ENCODE measurements at places on chromosomes 16 and 17. TPM values are rescaled to one million over a fixed set of nuclear protein-coding genes. Genes with fewer than 3 reads are reported as not detected.

DNA sequence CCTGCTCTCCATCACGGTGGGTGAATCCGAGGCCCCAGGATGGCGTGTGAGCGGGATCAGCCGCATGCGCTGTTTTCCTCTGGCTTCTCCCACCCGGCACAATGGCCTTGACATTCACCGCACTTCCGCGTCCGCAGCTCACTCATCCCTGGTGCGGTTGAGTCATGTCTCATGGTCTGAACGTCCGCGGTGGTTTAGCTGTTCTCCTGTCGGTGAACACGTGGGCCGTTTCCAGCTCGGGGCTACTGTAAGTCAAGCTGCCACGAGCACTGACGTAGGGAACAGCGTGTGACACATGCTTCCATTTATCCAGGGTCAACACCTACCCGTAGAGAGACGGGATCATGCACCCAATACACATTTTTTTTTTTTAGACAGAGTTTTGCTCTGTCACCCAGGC, 15.3 kb upstream of the CACNA1H start:
- H3K27ac ChIP-seq, result peak overlapping the region; percentile 70
- no peak for DNase-seq
- no peaks in the 10 kb centered on the region for H3K27me3 ChIP-seq

DNA sequence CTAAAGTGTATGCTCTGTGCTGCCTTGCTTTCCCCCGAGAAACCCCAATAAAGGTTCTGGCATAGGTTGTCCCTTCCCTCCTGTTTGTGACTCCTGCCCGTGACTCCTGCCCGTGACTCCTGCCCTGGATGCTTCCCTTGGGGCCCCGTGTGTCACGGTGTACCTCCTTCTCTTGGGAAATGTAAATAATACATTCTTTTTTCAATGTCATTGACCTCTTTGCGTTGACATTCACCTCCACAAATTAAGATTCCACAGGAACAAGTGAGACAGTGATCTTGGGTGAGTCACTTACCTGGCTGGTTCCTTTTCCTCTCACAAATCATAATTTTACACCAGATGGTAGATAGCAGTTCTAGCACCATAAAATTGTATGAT, 632 bp downstream of the CCL15 start:
- no peak for DNase-seq
- no peak overlapping the region for H3K27ac ChIP-seq
- peaks cover 3% of the 10 kb centered on the region for H3K27me3 ChIP-seq
- peaks cover 8% of the 10 kb centered on the region for H3K4me1 ChIP-seq
- no peak overlapping the region for H3K4me3 ChIP-seq

DNA sequence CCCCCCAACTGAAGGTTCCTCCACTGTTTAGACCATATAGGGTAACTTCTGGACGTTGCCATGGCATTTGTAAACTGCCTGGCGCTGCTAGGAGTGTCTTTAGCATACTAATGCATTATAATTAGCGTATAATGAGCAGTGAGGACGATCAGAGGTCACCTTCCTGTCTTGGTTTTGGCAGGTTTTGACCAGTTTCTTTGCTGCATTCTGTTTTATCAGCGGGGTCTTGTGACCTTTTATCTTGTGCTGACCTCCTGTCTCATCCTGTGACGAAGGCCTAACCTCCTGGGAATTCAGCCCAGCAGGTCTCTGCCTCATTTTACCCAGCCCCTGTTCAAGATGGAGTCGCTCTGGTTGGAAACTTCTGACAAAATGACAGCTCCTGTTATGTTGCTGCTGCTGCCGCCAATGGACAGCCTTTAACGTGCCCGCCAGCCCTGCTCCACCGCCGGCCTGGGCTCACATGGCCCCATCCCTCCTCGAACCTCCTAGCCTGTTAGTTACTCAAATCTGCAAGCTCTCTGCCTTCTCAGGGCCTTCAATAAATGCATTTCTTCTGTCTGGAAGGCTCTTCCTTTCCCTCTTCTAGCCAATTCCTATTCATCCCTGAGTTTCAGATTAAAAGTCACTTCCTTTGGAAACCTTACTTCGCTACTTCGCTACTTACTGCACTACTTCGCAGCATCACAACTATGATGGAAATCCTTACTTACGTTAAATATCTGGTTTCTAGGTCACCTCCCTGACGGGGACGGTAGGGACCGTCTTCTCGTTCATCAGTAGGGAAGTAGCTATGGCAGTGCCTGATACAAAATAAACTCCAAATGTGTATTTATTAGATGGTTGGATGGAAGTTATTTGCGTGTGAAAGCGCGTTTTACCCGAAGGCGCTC, 640 bp upstream of the NAGLU start:
- H3K4me3 ChIP-seq, result peak overlapping the region; percentile 73
- H3K27me3 ChIP-seq, result peaks cover 27% of the 10 kb centered on the region
- peaks cover 3% of the 10 kb centered on the region for H3K36me3 ChIP-seq
- H3K4me1 ChIP-seq, result peaks cover 31% of the 10 kb centered on the region

GRCh38 chr16:78252757-78253156, 153.3 kb downstream of the WWOX start:
- H3K27me3 ChIP-seq, result no peaks in the 10 kb centered on the region
- DNase-seq, result no peak
- no peaks in the 10 kb centered on the region for H3K36me3 ChIP-seq
- no peak overlapping the region for H3K27ac ChIP-seq

GRCh38 chr17:28570716-28571360, 486 bp downstream of the PIGS start:
- peak; percentile 55 for DNase-seq
- H3K27me3 ChIP-seq, result peaks cover 3% of the 10 kb centered on the region
- peaks cover 16% of the 10 kb centered on the region for H3K4me1 ChIP-seq
- peak overlapping the region; percentile 87 for H3K27ac ChIP-seq

DNA sequence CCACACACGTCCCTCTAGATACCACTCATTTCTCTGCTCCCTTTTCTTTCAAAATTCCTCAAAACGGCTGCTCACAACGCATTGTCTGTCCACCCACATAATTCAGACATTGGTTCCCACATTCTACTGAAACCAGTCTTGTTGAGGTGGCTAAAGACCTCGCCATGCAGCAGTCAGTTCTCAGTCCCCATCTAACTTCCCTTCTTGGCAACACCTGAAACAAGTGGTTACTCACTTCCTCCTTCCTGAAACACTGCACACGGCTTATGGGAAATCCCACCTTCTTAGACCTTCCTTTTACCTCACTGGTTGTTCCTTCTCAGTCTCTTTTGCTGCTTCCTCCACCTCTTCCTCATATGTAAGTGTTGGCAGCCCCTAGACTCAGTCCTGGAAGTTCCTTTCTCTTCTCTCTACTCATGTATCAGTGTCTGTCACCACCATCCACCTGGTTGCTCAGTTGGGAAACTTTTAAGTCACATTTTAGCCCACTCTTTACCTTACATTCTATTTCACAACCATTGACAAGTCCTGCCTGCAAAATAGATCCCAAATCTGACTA, 277.1 kb downstream of the CEP112 start:
- peaks cover 12% of the 10 kb centered on the region for H3K4me1 ChIP-seq
- no peaks in the 10 kb centered on the region for H3K27me3 ChIP-seq
- DNase-seq, result no peak
- no peak overlapping the region for H3K27ac ChIP-seq
- H3K4me3 ChIP-seq, result no peak overlapping the region
- H3K36me3 ChIP-seq, result no peaks in the 10 kb centered on the region

- peaks cover 46% of the 10 kb centered on the region for H3K27me3 ChIP-seq
- no peak overlapping the region for H3K4me3 ChIP-seq
- DNase-seq, result no peak
- H3K36me3 ChIP-seq, result no peaks in the 10 kb centered on the region
- peaks cover 11% of the 10 kb centered on the region for H3K4me1 ChIP-seq
- no peak overlapping the region for H3K27ac ChIP-seq
Observed at GRCh38 chr16:77430787-77431585, 3.8 kb downstream of the ADAMTS18 start.

DNA sequence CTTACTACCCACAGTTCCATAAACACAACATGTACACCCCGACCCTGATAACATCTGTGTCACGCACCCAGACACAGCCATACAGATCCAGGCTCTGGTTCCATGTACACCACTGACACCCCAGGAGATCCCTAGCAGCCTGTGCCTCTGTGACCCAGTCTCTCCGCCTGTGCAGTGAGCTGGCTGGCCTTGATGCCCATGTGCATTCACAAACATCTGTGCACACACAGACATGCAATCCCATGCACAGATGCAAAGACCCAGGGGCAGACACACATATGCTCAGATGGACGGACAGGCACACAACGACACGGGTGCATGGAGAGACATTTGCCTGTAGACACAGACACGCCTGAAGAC, 4.1 kb downstream of the CCDC102A start:
- peak overlapping the region; percentile 16 for H3K27ac ChIP-seq
- peak; percentile 6 for DNase-seq
- H3K36me3 ChIP-seq, result no peaks in the 10 kb centered on the region
- H3K4me3 ChIP-seq, result 0 out of 2 replicates have a peak overlapping the region, but pooled peaks have one; percentile 3
- H3K4me1 ChIP-seq, result peaks cover 65% of the 10 kb centered on the region
- peaks cover 22% of the 10 kb centered on the region for H3K27me3 ChIP-seq

GRCh38 chr17:15274017-15274416, 8.9 kb upstream of the PMP22 start:
- H3K36me3 ChIP-seq, result peaks cover 9% of the 10 kb centered on the region
- H3K4me1 ChIP-seq, result peaks cover 9% of the 10 kb centered on the region
- no peak for DNase-seq
- no peak overlapping the region for H3K27ac ChIP-seq
- peaks cover 9% of the 10 kb centered on the region for H3K27me3 ChIP-seq
- H3K4me3 ChIP-seq, result no peak overlapping the region

GRCh38 chr17:81156866-81157805, 8.2 kb upstream of the PVALEF start:
- H3K36me3 ChIP-seq, result no peaks in the 10 kb centered on the region
- no peak for DNase-seq
- no peaks in the 10 kb centered on the region for H3K4me1 ChIP-seq
- no peak overlapping the region for H3K27ac ChIP-seq

- no peak overlapping the region for H3K27ac ChIP-seq
- H3K4me1 ChIP-seq, result peaks cover 6% of the 10 kb centered on the region
- no peaks in the 10 kb centered on the region for H3K27me3 ChIP-seq
- no peak overlapping the region for H3K4me3 ChIP-seq
- DNase-seq, result no peak
Observed at GRCh38 chr16:72753881-72754280, 294.0 kb downstream of the ZFHX3 start.

DNA sequence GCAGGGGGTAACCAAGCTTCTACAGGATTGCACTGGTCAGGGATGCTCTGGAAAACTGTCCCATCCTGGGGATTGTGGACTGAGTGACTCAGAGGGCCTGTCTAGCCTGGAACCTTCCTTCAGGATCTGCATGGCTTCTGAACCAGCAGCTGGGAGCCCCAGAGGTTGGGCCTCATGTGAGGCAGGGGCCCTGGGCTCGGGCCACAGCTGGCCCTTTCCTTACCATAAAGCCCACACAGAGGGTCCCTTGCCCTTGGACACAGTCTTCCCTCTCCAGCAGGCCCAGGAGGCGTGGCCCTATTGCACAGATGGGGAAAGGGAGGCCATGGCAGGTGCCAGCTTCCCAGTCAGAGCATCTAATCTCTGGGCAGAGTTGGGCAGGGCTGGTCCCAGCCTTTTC, 30.5 kb downstream of the ADCY7 start:
- no peak overlapping the region for H3K4me3 ChIP-seq
- peaks cover 5% of the 10 kb centered on the region for H3K4me1 ChIP-seq
- DNase-seq, result no peak

GRCh38 chr17:68455901-68456338, 1.4 kb downstream of the WIPI1 start:
- peak overlapping the region; percentile 95 for H3K4me3 ChIP-seq
- peak overlapping the region; percentile 93 for H3K27ac ChIP-seq
- peaks cover 4% of the 10 kb centered on the region for H3K36me3 ChIP-seq
- peaks cover 50% of the 10 kb centered on the region for H3K4me1 ChIP-seq
- peaks cover 7% of the 10 kb centered on the region for H3K27me3 ChIP-seq
- DNase-seq, result no peak

- H3K36me3 ChIP-seq, result peaks cover 2% of the 10 kb centered on the region
- no peak for DNase-seq
- H3K27me3 ChIP-seq, result no peaks in the 10 kb centered on the region
- H3K4me3 ChIP-seq, result no peak overlapping the region
Observed at GRCh38 chr16:69179328-69180010, 7.5 kb upstream of the SNTB2 start.

DNA sequence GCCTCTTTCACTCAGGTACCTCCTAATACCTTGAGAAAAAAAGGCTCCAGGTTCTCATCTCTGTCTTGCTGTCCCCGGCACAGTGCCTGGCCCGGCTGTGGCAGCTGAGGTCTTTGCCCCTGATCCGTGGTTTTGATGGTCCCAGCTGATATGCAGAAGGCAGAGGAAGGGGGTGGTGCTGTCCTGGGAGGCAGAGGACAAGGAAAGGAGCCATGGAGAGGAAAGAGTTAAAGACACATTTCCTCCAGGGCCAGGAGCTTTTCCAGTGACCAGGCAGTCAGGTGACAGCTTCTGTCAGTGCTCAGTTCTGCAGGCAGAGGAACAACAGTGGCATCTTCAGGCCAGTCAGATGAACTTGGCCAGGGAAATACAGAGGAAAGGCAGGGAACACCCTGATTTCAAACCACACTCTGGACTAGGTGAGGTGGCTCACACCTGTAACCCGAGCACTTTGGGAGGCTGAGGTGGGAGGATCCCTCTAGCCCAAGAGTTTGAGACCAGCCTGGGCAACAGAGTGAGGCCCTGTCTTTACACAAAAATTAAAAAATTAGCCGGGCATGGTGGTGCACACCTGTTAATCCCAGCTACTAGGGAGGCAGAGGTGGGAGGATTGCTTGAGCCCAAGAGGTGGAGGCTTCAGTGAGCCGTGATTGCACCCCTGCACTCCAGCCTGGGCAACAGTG, 3.3 kb upstream of the COG1 start:
- peak; percentile 50 for DNase-seq
- H3K36me3 ChIP-seq, result no peaks in the 10 kb centered on the region
- H3K27me3 ChIP-seq, result no peaks in the 10 kb centered on the region
- no peak overlapping the region for H3K4me3 ChIP-seq
- peaks cover 19% of the 10 kb centered on the region for H3K4me1 ChIP-seq

DNA sequence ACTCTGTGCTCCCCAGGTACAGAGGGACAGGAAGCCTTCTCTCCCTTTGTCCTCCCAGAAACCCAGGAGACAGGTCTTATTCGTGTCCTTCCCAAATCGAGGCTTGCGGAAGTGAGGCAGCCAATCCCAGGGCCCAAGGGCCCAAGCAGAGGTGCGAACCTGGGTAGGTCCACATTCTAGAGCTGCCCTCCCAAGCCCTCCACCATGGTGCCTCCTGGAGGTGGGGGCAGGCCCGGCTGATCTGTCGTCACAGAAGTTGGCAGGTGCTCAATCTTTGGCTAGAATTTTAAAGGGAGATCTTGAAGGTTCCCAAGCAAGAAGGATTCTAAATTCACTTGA, 21.5 kb downstream of the MRC2 start:
- no peak overlapping the region for H3K4me3 ChIP-seq
- DNase-seq, result peak; percentile 23
- peak overlapping the region; percentile 88 for H3K27ac ChIP-seq
- H3K27me3 ChIP-seq, result peaks cover 10% of the 10 kb centered on the region

GRCh38 chr16:71474864-71475263, 12.8 kb upstream of the ZNF23 start:
- no peak for DNase-seq
- no peak overlapping the region for H3K27ac ChIP-seq
- no peaks in the 10 kb centered on the region for H3K27me3 ChIP-seq
- H3K4me1 ChIP-seq, result no peaks in the 10 kb centered on the region

RRAD gene
- 0.52 TPM for total RNA-seq

CHST5 gene
- 0.71 TPM for total RNA-seq

EPOP gene
- total RNA-seq, result 8.7 TPM

CMTM2 gene
- total RNA-seq, result not detected

FOXF1 gene
- total RNA-seq, result 0.14 TPM

IRX6 gene
- total RNA-seq, result 0.14 TPM

EPN3 gene
- total RNA-seq, result 8.8 TPM
